ENCODE measurements at places on chromosomes 6 and 20.

GRCh38 chr6:121678245-121678644, 242.8 kb downstream of the GJA1 start:
- DNase-seq: no peak

GRCh38 chr20:3696745-3697587, 15.2 kb upstream of the ADAM33 start:
- no peak for DNase-seq

DNA sequence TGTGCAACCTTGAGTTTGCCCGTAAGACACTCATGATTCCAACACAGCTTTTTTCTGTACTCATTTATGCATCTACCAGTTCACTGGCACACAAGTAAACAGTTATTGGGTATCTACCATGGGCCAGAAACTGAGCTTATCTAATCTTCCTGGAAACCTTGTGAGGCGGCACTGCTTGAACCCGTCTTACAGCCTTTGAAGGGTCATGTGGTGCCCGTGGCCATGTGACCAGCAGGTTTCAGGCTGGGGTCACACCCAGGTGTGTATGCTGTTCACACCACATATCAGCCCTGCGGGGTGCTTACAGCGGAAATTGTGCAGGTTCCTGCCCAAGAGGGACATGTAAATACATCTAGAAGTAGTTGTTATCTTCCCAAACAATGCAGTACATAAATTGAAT, 6.1 kb downstream of the THBD start:
- no peak for DNase-seq

- no peak for DNase-seq
Observed at GRCh38 chr6:23081701-23082100, 512.3 kb downstream of the HDGFL1 start.

DNA sequence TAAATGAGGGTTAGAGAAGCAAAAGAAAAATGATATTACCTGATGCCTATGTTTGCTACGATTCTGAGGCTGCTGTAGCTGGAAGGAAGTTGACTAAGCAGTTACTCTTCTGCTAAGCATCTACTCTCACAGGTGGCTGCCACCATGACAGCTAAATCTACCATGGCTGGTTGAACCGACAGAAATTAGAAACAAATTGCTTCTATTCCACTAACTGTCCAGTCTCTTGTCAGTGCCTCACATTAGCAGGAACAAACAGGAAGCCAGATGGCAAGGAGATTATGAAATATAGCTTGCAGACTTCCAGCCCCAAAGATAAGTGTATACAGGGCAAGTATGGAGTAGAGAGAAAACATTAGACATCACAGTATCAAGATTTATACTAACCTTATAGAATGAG, 59.4 kb upstream of the TMEM200A start:
- no peak for DNase-seq

DNA sequence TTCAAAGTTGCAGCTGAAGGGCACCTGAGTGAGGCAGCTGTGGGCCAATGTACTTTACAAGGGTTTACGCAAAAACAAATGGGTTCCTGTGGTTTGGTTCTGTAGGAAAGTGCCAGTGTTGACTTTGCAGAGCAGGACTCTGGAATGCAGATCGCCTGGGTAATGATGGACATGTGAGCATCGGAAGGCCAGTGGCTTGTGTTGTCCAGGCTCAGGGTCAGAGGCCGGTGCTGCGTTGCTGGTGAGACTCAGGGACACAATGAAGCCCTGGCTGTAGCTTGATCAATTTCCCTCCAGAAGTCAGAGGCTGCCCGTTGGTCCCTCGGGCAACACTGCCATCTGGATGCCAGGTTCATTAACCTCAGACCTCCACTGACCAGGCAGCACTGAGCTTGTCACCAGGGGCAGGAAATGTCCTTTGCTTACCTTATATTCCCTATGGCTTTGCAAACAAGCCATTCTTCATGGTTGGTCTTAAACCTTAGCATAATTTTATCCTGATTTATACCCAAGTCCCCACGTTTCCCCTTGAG, 753.4 kb downstream of the QKI start:
- DNase-seq: no peak

- DNase-seq: no peak
Observed at GRCh38 chr20:58634521-58635278, 16.4 kb upstream of the STX16 start.

DNA sequence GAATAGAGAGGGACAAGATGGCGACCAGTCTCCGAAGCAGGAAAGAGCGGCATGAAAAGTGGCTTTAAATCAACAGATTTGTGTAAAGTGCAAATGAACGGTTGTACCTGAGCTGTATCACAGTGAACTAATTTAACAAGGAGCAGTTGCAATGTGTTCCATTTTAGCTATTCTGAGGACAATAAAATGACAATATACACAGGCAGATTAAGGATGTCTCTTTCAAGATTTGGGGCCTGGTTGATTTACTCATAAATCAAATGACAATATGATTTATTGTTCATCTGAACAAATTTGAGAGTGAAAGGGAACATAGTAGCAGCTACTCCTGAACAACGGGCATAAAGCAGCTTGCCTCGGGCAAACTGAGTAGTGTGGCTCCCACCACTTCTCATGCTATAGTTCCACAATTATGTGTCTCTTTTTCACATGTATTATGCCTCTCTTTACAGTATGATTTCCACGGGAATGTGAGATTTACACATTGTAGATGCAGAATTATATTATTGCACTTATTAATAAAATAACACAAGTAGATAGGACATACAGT, 204.1 kb upstream of the AGPAT4 start:
- no peak for DNase-seq

DNA sequence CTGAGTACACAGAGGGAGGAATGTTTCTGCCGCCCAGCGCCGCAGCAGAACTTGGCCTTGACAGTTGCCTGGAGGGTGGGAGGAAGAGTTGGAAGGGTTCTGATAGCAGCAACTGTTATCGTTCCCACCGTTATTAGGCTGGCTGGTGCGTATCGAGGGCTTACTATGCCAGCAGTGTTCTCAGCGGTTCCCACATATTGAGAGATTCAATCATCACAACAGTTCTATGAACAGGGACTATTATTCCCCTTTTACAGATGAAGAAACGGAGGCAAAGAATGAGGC, 380.1 kb upstream of the SULF2 start:
- no peak for DNase-seq

DNA sequence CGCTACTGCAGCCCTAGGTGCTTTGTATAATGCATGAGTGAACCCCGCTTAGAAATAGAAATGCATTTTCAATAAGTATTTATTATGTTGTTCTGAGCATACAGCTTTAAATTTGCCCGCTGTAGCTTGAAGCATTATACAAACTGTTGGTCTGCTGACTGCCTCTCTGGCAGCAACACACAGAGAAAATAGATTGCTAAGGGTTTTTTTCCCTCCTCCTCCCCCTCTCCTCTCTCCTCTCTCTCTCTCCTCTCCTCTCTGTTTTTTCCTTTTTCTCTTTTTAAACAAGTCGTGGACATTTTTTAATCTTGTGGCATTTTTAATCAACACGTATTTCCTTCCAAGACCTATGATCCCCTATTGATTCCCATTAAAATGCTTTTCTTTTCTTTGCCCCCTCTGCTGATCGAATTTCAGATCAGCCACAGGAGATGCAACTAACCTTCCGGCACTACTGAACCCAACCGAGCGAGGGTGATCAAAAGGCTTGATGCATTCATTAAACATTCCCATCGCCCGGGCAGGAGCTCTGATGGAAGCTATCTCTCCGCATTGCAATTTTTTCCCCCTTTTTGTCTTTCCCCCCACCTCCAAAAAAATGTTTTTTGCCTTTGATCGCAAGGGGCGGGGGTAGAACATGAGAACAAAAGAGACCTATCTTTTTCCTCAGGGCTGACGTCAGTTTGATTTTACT, 90.7 kb upstream of the ARID1B start:
- DNase-seq: no peak

DNA sequence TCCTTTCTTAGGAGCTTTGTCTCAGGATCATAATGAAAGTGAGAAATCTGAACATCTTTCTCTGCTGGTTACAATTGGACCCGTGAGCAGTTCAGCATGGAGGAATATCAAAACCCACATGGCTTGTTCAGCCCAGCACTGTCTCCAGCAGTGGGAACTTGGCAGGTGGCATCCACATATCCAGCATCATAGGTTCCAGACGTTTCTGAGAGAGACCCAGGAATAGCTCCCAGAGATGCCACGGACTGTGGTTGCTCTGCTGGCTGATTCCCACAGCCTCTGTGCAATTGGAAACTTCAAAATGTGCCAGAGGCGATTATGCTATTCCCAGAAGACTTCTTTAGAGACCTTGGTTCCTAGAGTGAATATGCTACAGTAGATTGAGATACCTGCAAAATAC, 76.4 kb downstream of the PHACTR2 start:
- no peak for DNase-seq

GRCh38 chr6:38567436-38567835, 72.3 kb downstream of the BTBD9 start:
- no peak for DNase-seq

DNA sequence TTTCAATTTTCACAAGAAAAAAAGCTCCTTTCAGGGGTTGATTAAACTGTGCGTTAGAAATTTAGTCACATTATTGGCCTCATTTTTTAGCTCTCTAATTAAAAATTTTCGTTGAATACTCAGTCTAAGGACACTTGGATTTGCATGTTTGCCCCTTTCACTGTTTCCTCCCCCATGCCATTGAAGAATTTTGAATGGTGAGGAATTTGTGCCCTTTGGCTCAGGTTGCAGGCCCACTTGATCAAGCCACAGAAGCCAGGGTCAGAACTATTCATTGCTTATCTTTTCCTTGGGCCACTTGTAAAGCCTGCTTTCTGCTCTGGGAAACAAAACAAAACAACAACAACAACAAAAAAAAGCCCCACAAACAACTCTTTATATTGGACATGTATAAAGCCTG, 12.2 kb downstream of the LIN28B start:
- no peak for DNase-seq

DNA sequence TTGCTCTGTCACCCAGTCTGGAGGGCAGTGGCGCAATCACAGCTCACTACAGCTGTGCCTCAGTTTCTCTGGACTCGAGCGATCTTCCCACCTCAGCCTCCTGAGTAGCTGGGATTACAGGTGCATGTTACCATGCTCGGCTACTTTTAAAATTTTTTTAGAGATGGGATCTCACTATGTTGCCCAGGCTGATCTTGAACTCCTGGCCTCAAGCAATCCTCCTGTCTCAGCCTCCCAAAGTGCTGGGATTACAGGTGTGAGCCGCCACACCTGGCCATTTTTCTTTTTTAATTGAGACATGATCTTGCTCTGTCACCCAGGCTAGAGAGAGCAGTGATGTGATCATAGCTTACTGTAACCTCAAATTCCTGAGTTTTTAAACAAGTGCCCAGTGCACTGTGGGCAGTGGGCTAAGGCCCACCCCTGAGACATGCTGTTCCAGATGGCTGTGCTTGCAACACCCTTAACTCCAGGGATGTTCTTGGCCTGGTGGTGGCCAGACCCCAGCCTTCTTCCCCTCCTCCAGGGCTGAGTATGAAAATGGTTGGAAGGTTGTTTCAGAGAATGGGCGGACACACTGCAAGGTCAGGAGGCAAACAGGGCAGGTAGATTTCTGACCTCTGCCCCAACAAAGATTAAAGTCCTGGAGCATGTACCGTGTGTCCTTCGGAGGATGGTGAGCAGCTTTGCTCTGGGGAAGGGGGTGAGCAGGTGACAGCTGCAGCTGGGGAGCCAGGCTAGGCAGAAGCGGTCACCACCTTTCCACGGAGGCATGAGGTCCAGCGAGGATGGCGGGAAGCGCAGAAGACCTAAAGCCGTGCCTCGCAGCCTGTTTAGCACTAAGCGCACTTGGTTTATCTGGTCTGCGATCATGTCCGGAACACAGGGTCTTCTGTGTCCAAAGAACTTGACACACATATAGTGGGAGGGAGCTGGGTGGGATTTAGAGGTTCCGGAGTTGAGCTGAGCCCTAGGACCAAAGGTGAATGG, 1.4 kb upstream of the FAM83C start:
- DNase-seq: no peak

DNA sequence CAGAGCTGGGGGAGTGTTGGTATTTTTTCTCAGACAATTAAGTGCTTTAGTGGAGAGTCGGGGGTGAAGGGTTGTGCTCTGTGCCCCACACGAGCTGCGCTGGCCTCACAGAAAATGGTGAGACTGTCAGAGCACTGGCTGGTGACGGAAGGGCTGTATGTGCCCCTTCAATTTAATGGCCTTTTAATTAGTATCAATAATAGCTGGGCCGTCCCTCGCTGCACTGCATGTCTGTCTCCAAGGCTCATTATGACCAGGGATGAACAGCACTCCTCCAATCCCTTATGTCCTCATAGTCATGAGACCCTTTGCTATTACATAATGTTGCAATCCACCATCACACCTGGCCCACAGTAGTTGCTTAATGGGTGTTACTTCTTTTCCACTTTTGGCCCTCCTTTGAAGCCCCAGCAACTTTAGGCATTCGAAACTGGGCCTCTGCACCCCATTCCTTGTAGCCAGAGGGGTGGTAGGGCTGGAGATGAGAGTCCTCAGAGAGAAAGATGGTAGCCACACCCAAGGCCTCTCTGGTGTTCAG, 9.5 kb upstream of the RALY start:
- DNase-seq: no peak

GRCh38 chr6:135170849-135171248, 10.3 kb upstream of the MYB start:
- no peak for DNase-seq

- DNase-seq: no peak
Observed at GRCh38 chr6:62466607-62467006, 180.6 kb upstream of the KHDRBS2 start.

- DNase-seq: no peak
Observed at GRCh38 chr6:125377621-125378020, 75.9 kb upstream of the HDDC2 start.

DNA sequence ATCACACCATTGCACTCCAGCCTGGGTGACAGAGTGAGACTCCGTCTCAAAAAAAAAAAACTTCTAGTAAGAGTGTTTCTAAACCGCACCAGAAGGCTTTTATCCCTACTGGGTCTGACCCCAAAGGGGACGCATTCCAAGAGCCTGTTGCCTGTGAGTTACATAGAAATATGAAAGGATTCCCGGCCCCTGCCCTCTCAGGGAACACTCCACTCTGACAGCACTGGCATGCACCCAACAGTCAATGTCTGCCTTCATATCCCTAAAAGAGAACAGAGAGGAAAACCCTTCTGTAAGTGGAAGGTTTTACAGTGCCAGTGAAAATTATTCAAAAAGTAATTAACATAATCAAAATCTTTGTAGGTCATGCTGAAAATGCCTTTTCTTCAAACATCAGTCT, 117.1 kb upstream of the PTPRT start:
- DNase-seq: no peak

- no peak for DNase-seq
Observed at GRCh38 chr20:53767206-53767930, 173.7 kb upstream of the ZNF217 start.

GRCh38 chr6:157885876-157886275, 62.8 kb downstream of the SNX9 start:
- no peak for DNase-seq

- no peak for DNase-seq
Observed at GRCh38 chr20:9831032-9831431, 7.8 kb downstream of the PAK5 start.

GRCh38 chr6:144077871-144078270, 17.5 kb downstream of the SF3B5 start:
- no peak for DNase-seq

DNA sequence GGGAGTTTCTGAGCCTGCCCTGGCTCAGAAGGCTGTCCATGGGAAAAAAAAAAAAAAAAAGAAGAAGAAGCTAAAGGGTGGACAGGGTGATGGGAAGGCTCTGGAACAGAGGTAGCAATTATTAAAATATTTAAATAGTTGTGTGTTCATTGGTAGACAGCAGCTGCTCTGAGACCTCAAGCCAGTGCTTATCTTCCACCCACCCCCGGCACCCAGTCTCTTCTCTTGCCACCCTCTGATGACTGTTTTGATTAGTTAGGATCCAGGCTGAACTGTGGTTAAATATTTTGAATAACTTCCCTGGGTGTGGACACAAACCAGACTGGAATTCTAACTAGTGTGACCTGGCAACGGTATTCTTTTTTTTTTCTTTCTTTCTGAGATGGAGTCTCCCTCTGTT, 16.9 kb upstream of the SRSF3 start:
- DNase-seq: no peak
